ENCODE measurements at places on chromosomes 7 and 10. TPM values are rescaled to one million over a fixed set of nuclear protein-coding genes. Genes with fewer than 3 reads are reported as not detected.
A peak's percentile ranks its signal among the peaks of the same experiment; 100 is the strongest.

DNA sequence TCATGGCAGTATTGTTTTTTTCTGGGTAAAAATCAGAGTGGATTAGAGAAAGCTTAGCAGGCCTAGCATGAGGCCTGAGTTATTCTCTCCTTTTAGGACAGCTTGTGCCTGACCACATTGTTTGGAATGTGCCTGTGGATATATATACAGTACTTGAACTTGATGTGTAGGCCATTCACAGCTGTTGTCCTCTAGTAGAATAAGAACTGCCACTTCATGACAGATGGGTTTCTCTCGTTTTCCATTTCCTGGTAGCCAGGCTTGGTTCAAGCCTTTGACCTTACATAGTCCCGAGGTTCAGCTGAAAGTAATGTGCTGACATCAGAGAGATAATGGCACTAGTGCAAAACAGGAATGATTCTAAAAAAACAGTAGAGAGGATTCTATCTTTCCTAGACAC is 473.9 kb downstream of the AUTS2 start:
- H3K36me3 ChIP-seq, result no peaks in the 10 kb centered on the region
- H3K27me3 ChIP-seq, result no peaks in the 10 kb centered on the region
- no peaks in the 10 kb centered on the region for H3K4me1 ChIP-seq
- no peak overlapping the region for H3K4me3 ChIP-seq
- no peak overlapping the region for H3K27ac ChIP-seq

DNA sequence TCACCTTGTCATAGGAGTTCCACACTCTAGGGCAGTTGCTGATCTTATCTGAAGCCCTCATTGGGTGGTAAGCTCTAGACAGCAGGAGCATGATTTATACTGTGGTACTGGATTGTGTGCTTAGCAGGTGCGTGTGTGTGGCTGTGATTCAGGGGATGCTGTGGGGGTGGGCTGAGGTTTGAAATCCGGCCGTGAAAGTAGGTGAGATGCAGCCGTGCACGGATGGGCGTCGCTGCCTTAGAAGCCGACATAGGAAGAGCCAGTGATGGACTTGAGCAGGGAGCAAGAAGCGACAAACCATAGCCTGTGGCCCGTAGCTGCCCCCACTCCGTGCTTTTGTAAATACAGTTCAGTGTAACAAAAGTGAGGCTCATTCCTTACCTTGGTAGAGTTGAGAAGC is 38.2 kb downstream of the PROSER2 start:
- no peak overlapping the region for H3K27ac ChIP-seq
- H3K4me3 ChIP-seq, result no peak overlapping the region
- H3K4me1 ChIP-seq, result peaks cover 19% of the 10 kb centered on the region
- no peaks in the 10 kb centered on the region for H3K27me3 ChIP-seq

DNA sequence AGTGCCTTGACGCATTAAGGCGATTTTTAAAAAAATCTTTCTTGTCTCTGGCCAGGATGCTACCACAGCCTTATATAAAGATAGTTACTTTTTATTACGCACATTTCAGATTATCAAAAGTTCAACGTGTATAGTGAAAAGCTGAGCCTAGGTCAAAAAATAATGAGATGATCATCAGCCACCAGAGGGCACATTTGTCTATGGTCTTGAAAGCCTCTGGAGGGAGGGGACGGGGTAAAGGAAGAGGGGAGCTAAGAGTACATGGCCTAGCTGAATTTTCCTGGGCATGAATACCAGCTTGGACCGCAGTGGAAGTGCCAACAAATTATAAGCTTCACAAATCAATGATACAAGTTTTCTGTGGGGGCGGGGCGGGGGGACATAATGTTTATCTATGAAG is 285.9 kb upstream of the SMIM30 start:
- no peaks in the 10 kb centered on the region for H3K36me3 ChIP-seq
- no peak overlapping the region for H3K4me3 ChIP-seq
- peaks cover 26% of the 10 kb centered on the region for H3K27me3 ChIP-seq
- no peak for DNase-seq
- H3K4me1 ChIP-seq, result peaks cover 4% of the 10 kb centered on the region

- no peak overlapping the region for H3K27ac ChIP-seq
- H3K27me3 ChIP-seq, result peaks cover 18% of the 10 kb centered on the region
- DNase-seq, result no peak
- no peak overlapping the region for H3K4me3 ChIP-seq
- no peaks in the 10 kb centered on the region for H3K36me3 ChIP-seq
These were observed 44.8 kb upstream of the BAMBI start for GRCh38 chr10:28632584-28632945.

DNA sequence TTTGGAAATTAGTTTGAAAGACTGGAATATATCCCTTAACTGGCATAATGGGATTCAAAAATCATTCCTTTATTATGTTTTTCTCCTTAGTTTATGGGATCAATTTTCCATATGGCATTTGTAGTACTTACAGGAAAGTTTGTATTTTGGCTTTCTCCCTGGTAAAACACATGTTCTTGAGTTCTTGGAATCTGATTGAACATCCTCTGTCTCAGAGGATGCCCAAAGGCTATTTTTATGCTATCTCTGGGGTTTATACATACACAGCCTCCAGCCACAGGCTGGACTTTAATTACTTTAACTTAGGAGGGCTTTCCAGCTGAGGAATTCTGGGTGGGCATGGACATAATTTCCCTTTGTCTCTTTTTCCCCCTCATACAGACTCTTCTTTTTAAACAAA is 236.4 kb downstream of the HGF start:
- H3K4me1 ChIP-seq, result no peaks in the 10 kb centered on the region
- no peak for DNase-seq
- no peaks in the 10 kb centered on the region for H3K36me3 ChIP-seq
- H3K4me3 ChIP-seq, result no peak overlapping the region
- H3K27ac ChIP-seq, result no peak overlapping the region

- H3K4me3 ChIP-seq, result no peak overlapping the region
- no peaks in the 10 kb centered on the region for H3K4me1 ChIP-seq
These were observed 127.9 kb downstream of the LHPP start for GRCh38 chr10:124589491-124590041.

DNA sequence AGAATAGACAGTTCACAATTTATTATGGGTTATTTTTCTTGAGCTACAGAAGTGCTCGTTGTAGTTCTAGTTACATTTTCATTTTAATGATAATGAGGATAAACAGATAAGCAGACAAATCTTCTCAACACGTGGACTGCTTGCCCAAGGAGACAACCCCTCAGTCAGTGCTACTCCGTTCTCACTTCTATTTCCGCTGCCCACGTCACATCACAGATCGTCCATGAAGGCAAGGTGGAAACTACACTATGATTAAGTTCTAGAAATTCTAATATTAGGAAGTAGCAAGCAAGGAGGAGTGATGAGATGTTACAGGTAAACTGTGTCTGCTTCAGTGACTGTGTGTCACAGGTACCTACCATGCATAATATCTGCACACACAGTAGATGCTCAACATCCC is 210.5 kb downstream of the CHCHD3 start:
- H3K27me3 ChIP-seq, result no peaks in the 10 kb centered on the region
- H3K27ac ChIP-seq, result no peak overlapping the region
- H3K4me3 ChIP-seq, result no peak overlapping the region

GRCh38 chr10:118301211-118301610 is 40.9 kb downstream of the FAM204A start:
- DNase-seq, result no peak
- no peak overlapping the region for H3K27ac ChIP-seq
- peaks cover 21% of the 10 kb centered on the region for H3K36me3 ChIP-seq
- no peak overlapping the region for H3K4me3 ChIP-seq
- no peaks in the 10 kb centered on the region for H3K4me1 ChIP-seq
- H3K27me3 ChIP-seq, result no peaks in the 10 kb centered on the region

GRCh38 chr7:26860361-26860760 is 4.0 kb downstream of the SKAP2 start:
- DNase-seq, result no peak
- peaks cover 75% of the 10 kb centered on the region for H3K27me3 ChIP-seq
- H3K27ac ChIP-seq, result no peak overlapping the region
- peaks cover 1% of the 10 kb centered on the region for H3K36me3 ChIP-seq
- H3K4me1 ChIP-seq, result peaks cover 17% of the 10 kb centered on the region
- H3K4me3 ChIP-seq, result no peak overlapping the region

DNA sequence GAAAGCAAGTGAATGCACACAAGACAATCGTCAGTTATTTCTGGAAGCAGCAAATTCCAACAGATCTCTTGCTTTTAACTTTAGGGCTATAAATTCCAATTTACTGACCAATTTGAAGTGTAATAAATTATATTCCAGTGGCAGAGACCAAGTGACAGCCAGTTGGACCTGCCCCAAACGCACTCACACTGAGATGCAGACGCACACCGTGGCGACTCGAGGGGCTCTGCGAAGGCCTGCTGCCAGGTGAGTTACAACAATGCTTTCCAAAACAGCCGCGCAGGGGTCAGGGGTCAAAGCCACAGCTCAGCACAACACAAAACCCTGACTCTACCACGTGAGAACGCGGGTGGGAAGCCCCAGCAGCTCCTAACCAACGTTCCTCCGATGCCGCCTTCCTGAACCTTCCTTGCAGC is 97.4 kb downstream of the ZRANB1 start:
- no peak overlapping the region for H3K27ac ChIP-seq
- no peaks in the 10 kb centered on the region for H3K4me1 ChIP-seq
- H3K4me3 ChIP-seq, result no peak overlapping the region
- H3K36me3 ChIP-seq, result no peaks in the 10 kb centered on the region
- no peaks in the 10 kb centered on the region for H3K27me3 ChIP-seq
- no peak for DNase-seq

DNA sequence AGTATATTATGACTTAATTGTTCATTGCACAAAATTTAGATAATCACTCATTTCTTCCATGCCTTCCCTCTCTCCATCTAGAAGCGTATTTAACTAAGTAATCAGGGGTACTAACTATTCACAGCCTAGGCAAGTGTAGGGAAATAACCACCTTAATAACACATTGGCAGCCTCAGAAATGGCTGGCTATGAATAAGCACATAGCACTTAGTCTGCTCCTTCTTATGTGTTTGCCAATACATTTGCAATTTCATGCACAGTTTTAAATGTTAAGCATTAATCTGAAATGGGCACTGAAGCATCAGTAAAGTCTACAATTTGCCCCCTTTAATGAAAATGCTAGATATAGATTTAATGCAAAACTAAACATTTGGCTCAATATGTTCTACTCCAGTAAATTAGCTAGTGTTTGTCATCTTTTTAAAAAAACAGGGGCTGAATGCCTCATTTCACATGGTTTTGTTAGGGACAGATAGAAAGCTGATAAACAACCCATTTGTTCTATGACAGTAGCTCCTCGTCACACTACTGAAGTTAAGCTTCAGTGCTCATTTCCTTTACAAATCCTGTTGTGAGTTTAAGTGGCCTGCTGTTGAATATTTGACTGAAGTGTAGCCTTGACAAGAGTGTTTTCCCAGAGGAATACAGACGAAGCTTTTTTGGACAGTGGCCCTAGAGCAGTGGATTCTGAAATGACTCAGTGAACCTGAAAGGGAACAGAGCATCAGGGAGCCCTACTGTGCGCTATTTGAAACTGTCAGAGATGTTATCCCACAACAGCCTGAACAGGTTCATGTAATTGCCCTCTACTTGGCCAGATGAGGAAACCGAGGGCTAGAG is 30.5 kb downstream of the HHEX start:
- H3K4me3 ChIP-seq, result no peak overlapping the region
- no peak overlapping the region for H3K27ac ChIP-seq
- H3K36me3 ChIP-seq, result no peaks in the 10 kb centered on the region
- no peak for DNase-seq
- H3K27me3 ChIP-seq, result peaks cover 22% of the 10 kb centered on the region

DNA sequence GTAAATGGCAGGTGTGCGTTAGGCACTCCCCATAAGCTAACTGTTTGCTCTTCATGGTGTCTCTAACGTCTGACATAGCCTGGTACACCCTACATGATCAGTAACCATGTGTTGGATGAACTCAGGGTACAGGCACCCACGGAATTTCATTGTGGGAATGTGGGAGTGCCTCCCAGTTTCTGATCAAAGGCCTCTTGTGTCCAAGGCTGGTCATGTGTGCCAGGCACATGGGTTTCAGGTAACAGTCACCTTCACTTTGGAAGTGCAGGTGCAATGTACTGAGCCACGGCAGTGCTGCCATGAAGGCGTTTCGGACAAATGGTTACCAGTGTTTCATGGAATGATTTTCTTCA is 298.3 kb downstream of the DNAJB6 start:
- no peak overlapping the region for H3K27ac ChIP-seq
- DNase-seq, result no peak
- no peaks in the 10 kb centered on the region for H3K4me1 ChIP-seq

DNA sequence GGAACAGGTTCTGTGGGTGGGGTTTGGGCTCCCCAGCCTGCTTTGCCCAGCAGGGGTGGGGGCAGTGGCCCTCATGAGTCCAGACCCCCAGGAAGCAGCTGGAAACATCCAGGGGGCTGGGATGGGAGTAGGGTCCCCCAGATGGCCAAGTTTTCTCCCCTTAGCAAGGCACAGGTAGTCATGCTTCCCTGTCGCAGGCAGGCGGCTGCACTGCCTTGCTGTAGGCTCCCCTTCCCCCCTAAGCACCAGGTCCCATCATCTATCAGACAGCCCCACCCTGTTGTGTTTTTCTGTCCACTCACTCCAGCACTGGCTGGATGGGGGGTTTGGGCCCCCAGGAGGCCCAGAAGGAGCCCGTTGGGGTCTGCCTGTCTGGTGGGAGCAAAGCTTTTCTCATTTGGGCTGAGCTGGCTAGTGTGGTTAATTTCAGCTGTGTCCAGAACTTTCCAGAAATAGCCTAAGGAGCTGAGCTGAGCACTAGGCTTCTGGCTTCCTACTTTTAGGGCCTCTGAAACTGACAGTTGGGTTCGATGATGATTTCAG is 7.9 kb downstream of the BRI3 start:
- DNase-seq, result no peak
- H3K27ac ChIP-seq, result peak overlapping the region; percentile 42
- peaks cover 7% of the 10 kb centered on the region for H3K4me1 ChIP-seq
- H3K4me3 ChIP-seq, result no peak overlapping the region

GRCh38 chr10:109721453-109722064 is 201.8 kb downstream of the XPNPEP1 start:
- DNase-seq, result no peak
- H3K4me1 ChIP-seq, result no peaks in the 10 kb centered on the region
- H3K27ac ChIP-seq, result no peak overlapping the region
- no peak overlapping the region for H3K4me3 ChIP-seq
- H3K27me3 ChIP-seq, result no peaks in the 10 kb centered on the region

GRCh38 chr10:571688-572451 is 117.6 kb downstream of the DIP2C start:
- peaks cover 2% of the 10 kb centered on the region for H3K36me3 ChIP-seq
- no peak overlapping the region for H3K27ac ChIP-seq
- no peak for DNase-seq
- H3K4me3 ChIP-seq, result no peak overlapping the region

GRCh38 chr7:112556633-112557032 is 75.8 kb downstream of the LSMEM1 start:
- H3K27ac ChIP-seq, result no peak overlapping the region
- H3K36me3 ChIP-seq, result no peaks in the 10 kb centered on the region
- H3K4me1 ChIP-seq, result peaks cover 8% of the 10 kb centered on the region
- peaks cover 3% of the 10 kb centered on the region for H3K27me3 ChIP-seq
- no peak overlapping the region for H3K4me3 ChIP-seq
- peak; percentile 6 for DNase-seq

The SEMA3E gene
- not detected for total RNA-seq

The TMEM176A gene
- total RNA-seq, result not detected

The SMKR1 gene
- total RNA-seq, result 4.1 TPM

The TEX47 gene
- total RNA-seq, result not detected

The LMOD2 gene
- not detected for total RNA-seq

The UTF1 gene
- not detected for total RNA-seq

The IKZF1 gene
- total RNA-seq, result 220 TPM

The LRRD1 gene
- total RNA-seq, result not detected

The PTF1A gene
- total RNA-seq, result not detected

The PLXNA4 gene
- 0.29 TPM for total RNA-seq
